ENCODE measurements at places on chromosomes 3 and 15. TPM values are rescaled to one million over a fixed set of nuclear protein-coding genes. Genes with fewer than 3 reads are reported as not detected.

- H3K4me3 ChIP-seq = no peak overlapping the region
- no peak overlapping the region for H3K27ac ChIP-seq
- H3K4me1 ChIP-seq = no peaks in the 10 kb centered on the region
- no peak for DNase-seq
- no peaks in the 10 kb centered on the region for H3K27me3 ChIP-seq
- H3K36me3 ChIP-seq = no peaks in the 10 kb centered on the region
Observed at GRCh38 chr15:100049936-100050876, 291.6 kb downstream of the ADAMTS17 start.

GRCh38 chr3:89098964-89099585, 8.3 kb upstream of the EPHA3 start:
- no peaks in the 10 kb centered on the region for H3K27me3 ChIP-seq
- DNase-seq = no peak
- no peak overlapping the region for H3K4me3 ChIP-seq
- no peaks in the 10 kb centered on the region for H3K36me3 ChIP-seq
- H3K4me1 ChIP-seq = no peaks in the 10 kb centered on the region

Gene LMAN1L
- not detected for total RNA-seq

DNA sequence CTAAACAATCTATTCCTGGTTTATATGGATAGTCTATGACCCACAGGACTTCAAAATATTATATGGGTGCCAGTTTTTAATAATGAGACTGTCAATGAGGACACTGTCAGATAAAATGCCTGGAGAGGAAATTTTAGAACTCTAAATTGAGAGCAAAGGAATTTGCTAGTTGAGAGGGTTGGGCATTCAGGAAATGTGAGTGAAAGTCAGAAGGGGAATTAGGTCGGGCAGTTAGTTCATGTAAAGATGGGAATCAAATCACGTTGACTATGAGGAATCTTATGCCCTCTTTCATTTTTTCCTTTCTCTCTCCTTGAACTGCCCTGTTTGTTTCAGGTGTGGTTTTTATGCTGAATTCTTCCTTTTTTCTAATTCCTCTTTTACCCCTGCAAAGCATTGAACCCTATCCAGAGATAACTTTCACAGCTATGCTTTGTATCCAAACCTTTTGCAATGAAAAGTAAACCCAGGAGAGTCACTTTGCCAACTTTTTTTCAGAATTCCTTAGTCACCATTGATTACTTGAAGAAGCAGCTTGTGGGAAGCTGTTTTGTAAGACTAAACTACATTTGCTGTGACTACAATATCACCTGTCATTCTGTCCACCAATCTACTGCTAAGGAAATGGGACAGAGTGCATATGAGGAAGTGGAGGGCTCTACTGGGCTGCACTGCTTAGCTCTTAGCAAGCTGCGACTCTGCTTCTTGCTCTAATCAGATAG, 27.8 kb downstream of the CHP1 start:
- no peaks in the 10 kb centered on the region for H3K27me3 ChIP-seq
- H3K4me1 ChIP-seq = no peaks in the 10 kb centered on the region
- no peak for DNase-seq
- no peak overlapping the region for H3K4me3 ChIP-seq
- no peak overlapping the region for H3K27ac ChIP-seq

Gene ATP13A5
- total RNA-seq = 1.8 TPM

Gene ZBED2
- total RNA-seq = not detected

Gene ARNT2
- 7.2 TPM for total RNA-seq

DNA sequence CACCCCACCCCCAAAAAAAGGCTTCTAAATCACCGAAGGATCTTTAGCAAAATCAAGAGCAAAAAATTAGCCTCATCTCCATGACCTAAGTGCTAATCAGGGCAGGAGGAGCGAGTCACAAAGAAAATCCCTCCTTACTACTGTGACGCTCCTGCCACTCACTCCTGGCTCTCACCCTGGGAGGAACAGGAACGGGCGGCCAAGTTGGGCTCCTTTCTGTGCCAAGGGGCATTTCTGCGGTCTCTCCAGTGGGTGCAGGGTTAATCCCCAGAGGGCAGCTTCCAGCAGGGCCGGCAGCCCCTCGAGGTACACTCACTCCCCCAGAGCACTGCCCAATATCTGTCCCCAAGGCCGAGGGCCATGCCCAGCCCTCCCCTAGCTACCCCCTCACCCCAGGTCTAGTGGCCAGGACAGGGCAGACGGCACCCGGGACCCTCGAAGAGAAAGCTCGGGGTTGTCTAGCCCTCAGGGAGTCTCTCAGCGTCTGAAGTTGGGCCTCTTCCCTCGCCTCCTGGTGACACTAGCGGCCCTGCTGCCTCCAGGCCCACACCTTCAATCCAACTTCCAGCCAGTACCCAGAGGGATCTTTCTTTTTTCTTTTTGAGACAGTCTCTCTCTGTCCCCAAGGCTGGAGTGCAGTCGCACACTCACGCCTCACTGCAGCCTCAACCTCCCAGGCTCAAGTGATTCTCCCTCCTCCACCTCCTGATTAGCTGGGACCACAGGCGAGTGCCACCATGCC, 706 bp downstream of the CAV3 start:
- no peaks in the 10 kb centered on the region for H3K4me1 ChIP-seq
- no peak overlapping the region for H3K27ac ChIP-seq
- no peak overlapping the region for H3K4me3 ChIP-seq

Gene NAA80
- 3.6 TPM for total RNA-seq

DNA sequence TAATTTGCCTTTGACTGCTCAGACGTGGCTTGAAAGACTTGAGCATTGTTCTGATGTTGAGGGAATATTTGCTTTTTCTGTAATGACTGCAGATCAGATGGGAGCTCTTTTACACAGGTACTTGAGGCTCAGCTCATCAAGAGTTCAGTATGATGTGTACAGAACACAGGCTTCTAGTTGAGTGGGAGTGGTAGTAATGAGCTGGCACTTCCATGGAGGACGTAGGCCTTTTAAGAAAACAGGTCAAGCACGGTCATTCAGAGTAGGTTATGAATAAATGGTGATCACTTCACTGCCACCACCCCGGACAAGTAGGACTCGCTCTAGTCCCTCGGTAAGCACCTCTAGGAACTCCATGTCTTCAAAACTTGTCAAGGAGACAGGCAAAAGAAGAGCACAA, 8.8 kb downstream of the EMC4 start:
- H3K36me3 ChIP-seq = peaks cover 30% of the 10 kb centered on the region
- no peak for DNase-seq
- H3K27ac ChIP-seq = no peak overlapping the region

Measured in sigmoid colon (tissue), 7 donors.